Kasumi-1 (cell line): ENCODE measurements at places on chromosomes 1 and 21.
A peak's percentile ranks its signal among the peaks of the same experiment; 100 is the strongest.

- DNase-seq, result no peak
Measured at GRCh38 chr1:60359431-60359830, 285.9 kb upstream of the C1orf87 start.

DNA sequence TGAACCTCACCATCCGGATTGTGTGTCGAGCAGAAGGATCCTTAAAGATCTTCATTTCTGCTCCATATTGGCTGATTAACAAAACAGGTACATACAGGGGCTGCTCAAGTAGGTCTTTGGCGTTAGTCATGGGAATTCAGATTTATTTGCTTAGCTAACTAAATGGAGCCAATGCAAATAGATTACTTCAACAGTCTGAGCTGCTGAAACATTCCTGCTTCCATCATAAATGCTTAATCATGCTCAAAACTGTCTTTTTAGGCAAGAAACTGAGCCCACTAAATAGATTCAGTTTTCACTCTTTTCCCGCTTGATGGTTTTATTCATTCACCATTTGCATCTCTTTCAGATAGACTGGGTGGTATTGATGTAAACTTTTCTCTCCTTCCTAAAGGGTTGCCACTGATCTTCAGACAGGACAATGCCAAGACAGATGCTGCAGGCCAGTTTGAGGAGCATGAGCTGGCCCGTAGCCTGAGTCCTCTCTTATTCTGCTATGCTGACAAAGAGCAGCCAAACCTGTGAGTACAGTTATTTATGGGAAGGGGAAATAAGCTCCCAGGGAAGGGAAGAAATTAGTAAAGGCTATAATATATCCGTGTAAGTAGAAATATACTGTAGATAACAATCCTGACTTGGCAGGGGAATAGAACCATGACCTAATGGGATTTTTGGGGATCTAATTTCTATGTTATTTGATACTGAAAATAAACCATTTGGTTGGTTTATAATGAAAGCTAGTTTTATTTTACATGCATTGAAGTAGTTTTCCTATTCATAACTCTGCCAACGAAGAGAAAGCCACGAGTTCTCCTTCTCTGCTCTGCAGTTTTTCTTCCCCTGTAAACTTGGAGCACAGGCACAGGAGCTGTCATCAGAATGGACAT lies 126.4 kb downstream of the VPS13D start:
- DNase-seq, result no peak

GRCh38 chr1:207670192-207670591 lies 25.3 kb downstream of the CR1L start:
- DNase-seq, result no peak

DNA sequence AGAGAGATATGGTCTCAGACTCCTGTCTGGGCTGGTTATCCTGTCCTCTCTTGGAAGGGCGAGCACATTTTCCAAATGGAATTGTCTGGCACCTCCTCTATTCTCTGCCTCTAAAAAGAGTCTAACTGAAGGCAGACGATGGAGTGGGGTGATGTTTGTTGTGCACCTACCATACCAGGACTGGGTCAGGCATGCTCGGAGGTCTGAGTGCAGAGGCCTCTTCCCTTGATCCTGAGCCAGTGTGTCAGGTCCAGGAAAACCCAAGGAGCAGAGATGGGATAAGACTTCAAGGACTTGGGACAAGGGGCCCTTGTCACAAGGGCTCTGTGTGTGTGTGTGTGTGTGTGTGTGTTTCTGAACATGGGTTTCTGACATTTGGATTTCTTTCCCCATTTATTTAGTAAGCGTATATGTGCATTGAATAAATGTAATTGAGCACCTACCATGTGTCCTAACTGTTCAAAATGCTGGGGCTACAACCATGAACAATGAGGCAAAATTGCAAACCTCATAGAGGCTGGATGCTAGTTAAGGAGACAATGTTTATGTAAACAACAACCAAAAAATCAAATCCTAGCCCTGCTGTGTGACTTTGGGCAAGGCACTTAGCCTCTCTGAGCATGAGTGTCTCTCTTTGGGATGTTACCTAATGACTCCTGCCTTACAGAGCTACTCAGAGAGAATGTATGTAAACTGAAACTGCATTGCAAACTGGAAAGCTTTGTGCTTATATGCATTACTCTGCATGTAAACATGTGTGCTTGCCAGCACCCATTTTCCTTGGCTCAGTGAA lies 276.3 kb downstream of the FOXD2 start:
- no peak for DNase-seq

- no peak for DNase-seq
Measured at GRCh38 chr1:204104331-204105130, 31.6 kb downstream of the SOX13 start.

DNA sequence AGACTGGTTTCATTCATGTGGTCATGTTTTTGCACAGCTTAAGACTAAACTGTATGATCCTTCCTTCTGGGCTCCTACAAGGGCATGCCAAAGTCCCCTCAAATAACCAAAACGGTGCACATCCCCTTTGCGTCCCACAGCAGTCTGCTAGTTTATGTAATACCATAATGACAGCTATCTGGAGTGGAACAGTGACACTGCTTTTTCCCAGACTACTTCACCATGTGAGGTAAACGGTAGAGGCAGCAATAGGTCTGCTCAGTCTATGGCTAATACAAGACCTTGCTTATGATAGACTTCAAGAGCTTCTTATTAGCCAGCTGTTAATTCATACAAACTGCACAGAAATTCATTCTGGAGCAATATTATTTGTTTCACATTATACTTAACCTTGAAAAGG lies 395.5 kb downstream of the SMYD3 start:
- no peak for DNase-seq

- DNase-seq, result no peak
Measured at GRCh38 chr1:167899253-167899681, 14.7 kb downstream of the ADCY10 start.

GRCh38 chr21:33189824-33190223 lies 39.9 kb upstream of the IFNAR2 start:
- no peak for DNase-seq

- no peak for DNase-seq
Measured at GRCh38 chr1:44413740-44414139, 8.7 kb downstream of the RNF220 start.

DNA sequence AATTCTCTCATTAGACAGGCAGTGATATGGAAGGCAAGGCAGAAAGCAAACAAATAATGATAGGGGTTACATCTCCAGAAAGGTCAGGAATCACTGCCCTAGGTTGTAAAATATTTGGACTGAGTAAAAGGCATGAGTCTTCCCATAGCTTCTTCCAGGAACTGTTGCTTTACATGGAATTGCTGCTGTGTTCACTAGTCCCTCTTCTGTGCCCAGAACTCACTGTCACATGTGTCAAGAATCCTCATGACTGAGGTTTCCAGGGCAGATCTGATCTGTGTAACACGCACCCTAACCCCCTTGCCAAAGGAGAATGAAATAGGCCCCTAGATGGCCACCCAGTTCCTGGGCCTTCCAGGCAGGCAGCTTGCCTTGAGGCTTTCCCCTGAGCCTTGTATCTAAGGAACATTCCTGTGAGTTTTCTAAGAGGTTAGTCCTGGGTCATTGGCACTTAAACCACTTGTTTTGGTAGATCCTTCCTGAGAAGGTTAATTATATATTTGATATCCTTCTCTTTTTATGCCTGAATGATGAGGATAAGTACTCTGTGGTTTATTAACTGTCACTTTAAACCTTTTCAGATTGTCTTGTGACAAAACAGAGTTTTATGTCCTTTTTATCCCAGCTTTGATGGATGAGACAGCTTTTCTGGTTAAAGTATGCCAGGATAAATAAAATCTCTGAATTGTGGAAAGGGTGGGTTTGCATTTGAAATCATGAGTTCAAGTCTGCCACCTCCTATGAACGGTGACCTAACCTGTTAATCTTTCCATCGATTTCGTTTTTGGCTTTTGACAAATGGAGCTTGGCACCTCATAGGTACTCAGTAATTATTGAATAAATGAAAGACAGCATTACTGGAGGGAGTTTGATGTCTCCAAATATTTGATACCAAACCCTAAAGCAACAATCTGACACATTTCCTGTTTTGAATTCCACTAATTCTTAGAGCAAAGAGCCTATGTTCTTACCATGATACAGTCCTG lies 163.3 kb downstream of the DHRS3 start:
- DNase-seq, result no peak

GRCh38 chr1:197268012-197268411 lies at the start of gene CRB1:
Gene CRB1, plus strand, starts transcription at chr1:197268252. Its CDS starts 161 bp downstream, at chr1:197268413.
- DNase-seq, result no peak

DNA sequence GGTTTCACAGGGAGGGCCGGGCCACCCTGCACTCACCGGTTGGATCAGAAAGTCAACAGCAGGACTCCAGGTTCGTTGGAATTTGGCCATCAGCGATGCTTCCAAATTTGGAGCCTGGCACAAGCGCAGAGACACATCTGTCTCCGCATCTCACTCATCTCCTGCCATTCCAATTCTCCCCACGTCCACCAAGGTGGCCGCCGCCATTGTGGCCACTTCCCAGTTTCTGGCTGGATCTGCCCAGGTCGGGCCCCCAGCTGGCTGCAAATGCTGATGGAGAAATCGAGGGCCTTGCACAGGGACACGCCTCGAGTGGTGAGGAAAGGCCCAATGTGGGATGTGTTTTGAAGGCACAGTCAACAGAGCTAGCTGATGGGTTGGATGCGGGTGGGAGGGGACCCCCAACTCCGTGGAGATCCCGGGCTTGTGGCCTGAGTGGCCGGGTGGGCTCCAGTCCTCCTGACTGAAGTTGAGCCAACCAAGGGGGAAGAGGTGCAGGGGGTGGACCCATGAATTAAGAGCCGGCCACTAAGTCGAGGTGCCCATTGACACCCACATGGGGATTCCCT lies 102.7 kb downstream of the CRYAA start:
- no peak for DNase-seq

DNA sequence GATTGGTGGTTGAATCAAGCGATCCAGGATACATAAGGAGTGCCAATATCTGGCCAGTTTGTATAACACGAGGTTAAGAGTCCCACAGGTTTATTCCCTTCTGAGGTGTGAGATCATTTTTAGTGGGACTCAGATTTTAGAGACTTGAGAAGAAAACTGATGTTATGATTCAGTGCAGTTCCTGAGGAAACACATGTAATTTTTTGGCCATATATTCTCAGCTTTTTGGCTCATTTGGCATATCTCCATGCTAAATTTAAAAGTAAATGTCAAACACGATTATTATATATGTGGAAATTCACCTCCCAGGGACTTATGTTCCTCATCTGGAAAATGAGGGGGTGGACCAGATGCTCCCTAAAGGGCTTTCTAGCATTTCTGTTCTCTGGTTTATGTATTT lies 39.2 kb upstream of the SERBP1 start:
- no peak for DNase-seq

DNA sequence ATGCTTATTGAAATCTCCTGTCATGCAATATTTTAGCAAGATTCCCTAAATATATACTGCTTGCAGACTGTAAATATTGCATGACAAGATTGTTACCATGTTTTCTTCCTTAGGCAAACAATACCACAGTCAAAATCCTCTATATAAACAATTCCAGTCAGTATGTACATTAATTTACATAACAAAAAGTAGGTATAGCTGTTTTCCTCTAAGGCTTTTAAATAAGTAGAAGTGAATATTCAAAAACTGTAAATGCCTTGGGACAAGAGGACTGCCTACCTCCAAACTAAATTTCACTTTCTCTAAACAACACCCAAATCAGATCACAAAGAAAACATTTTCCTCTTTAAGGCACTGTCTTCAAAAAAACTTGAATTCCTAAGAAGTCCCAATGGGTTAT lies 17.3 kb upstream of the FOXD3 start:
- no peak for DNase-seq

DNA sequence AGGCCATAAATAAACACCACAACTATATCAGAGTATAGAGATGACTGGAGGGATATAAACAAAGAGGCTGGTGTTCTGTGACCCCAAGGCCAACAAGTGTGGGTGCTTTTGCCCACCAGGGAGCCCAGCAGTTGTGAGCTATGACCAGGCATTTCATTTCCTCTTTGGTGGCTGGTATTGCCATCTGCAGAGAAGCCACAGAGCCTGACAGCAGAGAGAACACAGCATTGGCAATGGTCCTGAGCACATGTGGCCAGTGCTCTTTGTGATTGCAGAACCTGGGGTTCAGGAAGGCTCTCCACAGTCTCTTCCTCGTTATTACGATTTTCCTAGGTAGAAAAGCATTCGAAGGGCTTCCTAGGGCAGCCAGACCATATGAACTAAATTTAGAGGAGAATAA lies 112.3 kb downstream of the TM2D1 start:
- DNase-seq, result no peak

GRCh38 chr1:204837440-204838084 lies 33.1 kb upstream of the NFASC start:
- DNase-seq, result peak; percentile 64

DNA sequence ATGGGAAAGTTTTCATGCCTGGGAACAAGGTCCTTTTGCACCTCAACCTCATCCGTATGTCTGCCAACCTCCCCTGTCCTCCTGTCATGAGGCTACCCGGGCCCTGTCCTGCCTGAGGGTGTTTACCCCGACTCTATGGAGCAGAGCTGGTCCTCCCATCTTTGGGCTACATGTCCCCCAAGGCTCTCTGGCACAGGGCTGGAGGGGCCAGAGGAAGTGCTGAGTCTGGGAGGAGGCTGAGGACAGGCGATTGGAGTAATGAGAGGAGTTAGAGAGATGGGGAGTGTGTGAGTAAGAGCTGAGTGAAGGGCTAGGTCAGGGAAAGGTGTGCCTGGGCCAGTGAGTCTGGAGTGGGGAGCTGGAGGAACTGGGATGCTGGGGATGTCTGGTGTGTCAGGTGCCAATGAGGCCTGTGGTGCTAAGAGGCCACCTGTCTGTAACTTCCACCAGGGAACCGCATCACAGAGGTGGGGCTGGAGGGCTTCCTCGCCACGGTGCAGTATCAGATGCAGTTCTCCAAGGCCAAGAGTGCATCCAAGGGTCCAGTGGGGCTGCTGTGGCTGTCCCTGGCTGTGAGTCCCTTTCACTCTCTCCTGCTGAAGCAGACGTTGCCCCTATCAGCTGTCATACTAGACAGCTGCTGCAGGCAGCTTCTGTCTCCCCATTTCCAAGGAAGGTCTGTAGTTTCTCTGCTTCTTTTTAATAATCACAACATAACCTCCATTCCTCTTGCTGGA lies 11.7 kb downstream of the LRRC71 start:
- no peak for DNase-seq

DNA sequence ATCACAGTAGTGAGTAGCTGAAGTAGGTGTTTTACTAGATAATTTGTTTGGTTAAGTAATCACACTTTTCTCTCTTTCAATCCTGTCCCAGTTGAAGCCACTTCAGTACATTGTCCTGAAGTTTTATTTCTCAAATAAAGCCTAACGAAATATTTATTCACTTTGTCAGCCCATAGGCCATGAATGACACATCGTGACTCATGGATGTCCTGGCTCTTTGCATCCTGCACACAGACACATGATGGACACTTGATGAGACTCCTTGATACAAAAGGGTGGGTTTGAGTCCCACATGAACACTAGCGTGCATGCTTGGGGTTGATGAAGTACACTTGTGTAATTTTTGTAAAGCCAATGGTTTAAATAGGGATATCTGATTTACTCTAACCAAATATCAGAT lies 22.7 kb upstream of the LAMC2 start:
- no peak for DNase-seq

- no peak for DNase-seq
Measured at GRCh38 chr1:201116091-201116490, 3.9 kb upstream of the CACNA1S start.

DNA sequence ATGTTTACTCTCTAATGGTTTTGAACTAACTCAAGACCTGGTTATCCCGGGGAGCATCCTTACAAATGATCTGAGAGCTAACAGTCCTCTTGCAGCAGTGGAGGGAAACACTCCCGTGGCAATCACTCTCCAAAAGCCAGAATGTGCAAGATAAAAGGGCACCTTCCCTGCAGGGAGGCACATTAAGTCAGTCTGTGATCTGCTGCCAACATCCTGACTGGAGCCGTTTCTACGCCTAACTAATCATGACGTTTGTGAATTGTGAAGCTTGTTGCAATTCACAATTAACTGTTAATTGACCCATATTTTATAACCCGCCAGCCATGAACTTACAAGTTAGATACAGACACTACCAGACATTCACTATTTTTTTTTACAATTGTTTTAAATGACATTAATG lies 52.1 kb upstream of the LGALS8 start:
- no peak for DNase-seq
